Activated CD4-positive, alpha-beta memory T cell treated with anti-CD3 and anti-CD28 coated beads, Interleukin-2, amount 10 ng/mL, durations not matched to agents 7 days and 5 days (primary cell): ENCODE measurements at places on chromosomes 3 and 15. TPM values are rescaled to one million over a fixed set of nuclear protein-coding genes. Genes with fewer than 3 reads are reported as not detected.

RETNLB gene
- total RNA-seq, result not detected

CPLX3 gene
- total RNA-seq, result 0.18 TPM

CHRFAM7A gene
- total RNA-seq, result 0.55 TPM

TTC21A gene
- total RNA-seq, result 11.2 TPM

SCN11A gene
- total RNA-seq, result not detected

GATM gene
- 2.2 TPM for total RNA-seq

RPL39L gene
- total RNA-seq, result 23.0 TPM

CCR8 gene
- 7.6 TPM for total RNA-seq

LRRC28 gene
- total RNA-seq, result 19.6 TPM

CAMKV gene
- total RNA-seq, result not detected
